ENCODE measurements at places on chromosomes 7 and 10. TPM values are rescaled to one million over a fixed set of nuclear protein-coding genes. Genes with fewer than 3 reads are reported as not detected.

GRCh38 chr10:47311193-47311931 lies 10.9 kb upstream of the GDF2 start:
- DNase-seq: no peak

DNA sequence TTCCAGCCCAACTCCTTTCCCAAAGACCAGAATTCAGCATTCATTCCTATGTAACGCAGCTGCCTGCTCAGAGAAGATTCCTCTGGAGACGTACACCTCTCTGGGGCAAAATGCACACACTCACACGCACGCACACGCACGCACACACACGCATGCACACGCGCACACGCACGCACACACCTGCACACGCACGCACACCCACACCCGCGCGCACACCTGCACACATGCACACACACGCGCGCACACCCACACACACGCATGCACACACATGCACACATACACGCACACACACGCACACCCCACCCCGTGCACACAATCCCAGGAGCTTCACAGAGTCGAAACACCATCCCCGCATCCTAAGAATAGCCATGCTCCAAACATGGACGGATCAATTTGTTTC lies 13.0 kb downstream of the MMD2 start:
- DNase-seq: no peak

DNA sequence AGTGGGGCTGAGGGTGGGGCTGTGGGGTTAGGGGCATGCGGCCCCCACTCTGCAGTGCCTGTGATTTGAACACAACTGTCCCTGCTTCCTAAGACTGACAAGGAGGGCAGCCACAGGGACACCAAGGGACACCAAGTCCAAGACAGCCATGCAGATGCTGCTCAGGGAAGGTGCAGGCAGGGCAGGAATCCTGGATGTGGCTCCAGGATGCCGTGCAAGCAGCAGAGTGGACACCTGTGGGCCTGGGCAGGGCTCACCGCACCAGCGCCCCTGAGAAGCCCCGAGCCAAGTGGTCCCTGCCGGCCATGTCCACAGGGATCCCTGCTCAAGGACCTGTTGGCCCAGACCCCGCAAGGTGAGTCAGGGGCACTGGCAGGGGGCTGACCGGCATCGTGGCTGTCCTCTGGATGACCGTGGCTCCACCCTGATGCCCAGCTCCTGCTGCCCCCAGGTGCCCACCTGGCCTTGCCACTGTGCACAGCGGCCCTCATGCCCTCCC lies 58.5 kb downstream of the STK32C start:
- DNase-seq: no peak

CRYGN gene
- total RNA-seq: not detected

DNA sequence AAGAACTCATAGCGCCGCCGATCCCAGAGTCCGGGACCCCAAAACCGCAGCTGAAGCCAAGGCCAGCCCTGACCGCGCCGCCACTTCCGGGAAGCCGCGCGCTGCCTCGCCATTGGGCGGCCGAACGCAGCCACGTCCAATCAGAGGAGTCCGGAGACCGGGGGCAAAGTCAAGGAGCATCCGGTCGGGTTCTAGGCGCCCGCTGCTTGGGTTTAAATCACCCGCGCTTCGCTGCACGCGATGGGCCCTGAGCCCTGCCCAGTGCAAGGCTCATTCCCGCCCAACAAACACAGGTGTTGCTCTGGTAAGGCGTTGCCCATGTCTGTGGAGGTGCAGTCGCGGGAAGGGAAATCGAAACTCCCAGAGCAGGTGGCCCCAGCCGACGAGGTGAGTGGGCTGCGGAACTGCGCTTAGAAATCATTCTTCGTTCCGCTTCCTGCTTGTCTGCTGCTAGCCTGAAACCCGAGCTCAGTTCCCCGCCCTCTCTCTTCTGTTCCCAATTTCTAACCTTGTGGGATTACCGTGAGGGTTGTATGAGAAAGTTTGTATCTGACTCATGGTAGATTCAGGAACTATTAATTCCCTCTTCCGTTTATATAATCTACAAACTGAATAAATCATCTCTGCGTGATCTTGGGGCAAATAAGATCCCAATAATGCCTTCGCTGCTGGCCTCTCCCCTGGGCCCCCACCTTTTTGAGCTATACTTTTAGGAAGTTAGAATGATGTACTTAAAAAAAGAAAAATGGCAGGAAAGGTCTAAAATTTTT lies at the start of gene DCLRE1C:
TSS of gene DCLRE1C (minus strand) at position 96 of the 770 bp plus-strand sequence. CDS start at position 10, 86 bp downstream.
- peak; percentile 94 for DNase-seq

DNA sequence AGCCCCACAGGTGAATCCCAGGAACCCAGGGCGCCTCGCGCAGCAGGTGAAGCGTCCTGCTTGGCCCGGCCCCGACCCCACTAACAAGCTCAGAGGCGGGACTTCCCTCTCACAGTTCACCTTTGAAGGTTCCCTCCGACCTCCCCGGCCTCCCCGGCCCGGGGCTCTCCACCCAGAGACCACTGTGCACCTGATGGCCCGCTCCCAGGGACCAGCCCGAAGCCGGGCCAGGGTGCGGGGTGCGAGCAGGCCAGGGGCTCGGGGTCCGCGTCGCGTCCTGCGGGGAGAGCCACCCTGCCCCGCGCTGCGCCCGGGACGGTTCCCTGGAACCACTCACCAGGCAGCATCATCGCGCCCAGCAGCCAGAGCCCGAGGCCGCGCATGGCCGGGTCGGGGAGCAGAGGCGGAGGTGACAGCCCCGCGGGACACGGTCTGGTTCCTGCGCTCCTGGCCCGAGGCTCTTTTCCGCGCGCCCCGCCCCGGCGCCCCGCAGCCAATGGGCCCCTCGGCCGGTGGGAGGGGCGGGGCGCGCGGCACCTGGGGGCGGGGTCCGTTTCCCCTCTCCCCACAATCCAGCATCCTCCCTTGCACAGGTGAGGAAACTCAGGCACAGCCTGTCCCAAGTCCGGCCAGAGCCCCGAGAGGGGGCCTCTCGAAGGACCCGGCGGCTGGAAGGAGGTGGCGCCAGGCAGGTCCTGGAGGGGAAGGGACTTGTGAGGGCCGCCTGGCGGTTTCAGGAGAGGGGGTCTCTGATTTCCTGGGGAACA lies at the start of gene ADAM8:
TSS of gene ADAM8 (minus strand) at position 434 of the 767 bp plus-strand sequence. CDS start at position 383, 51 bp downstream.
- no peak for DNase-seq

DNA sequence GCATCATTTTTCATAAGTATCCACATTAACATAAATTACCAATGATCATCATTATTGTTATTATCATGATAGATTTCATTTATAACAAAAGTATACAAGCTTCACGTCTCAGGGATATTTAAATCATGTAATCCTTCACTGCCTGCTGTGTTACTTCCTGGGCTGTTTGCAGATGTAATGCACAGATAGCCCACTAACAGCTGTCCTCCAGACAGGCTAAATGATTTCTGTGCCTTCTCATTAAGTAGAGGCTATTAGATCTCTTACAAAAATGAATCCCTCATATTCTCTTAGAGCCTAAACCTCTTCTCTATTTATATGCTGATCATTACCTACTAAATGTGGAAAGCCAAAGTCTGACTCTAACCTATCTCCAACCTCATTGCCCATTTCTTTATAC lies 9.3 kb downstream of the PCLO start:
- DNase-seq: no peak
